ENCODE measurements at places on chromosomes 13 and 19.

GRCh38 chr13:114099191-114099590 lies 33.2 kb downstream of the RASA3 start:
- no peak for DNase-seq

DNA sequence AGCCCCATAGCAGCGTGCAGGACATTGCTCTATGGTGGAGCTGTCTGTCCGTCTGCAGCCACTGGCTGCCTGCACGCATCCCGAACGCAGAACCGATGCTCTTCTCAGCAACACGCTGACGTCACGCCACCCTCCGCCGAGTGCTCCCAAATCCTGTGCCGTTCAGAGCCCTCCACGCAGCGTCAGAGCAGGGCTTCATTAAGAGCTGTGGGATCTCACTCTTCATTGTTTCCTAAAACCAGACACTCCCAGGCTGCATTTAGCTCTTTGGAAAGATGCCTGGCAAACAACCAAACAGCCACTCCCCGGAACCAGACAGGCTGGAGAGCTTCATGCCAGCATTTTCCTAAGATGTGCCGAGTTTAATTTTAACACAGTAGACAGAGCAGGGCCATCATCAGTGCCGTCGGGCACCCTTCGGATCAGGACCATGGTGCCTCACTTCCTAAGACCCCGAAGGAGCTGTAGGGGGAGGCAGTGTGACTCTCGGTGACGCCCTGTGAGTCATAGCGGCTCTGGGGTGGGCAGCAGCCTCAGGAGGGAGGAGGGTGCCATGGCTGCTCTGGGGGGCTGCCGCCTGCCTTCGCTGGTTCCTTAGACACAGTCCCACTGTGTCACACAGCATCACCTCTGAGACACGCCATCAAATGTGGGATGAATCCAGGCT lies 131.5 kb upstream of the MCF2L start:
- DNase-seq, result no peak

GRCh38 chr13:105721016-105721415 lies 814.4 kb downstream of the EFNB2 start:
- DNase-seq, result no peak

GRCh38 chr13:113904411-113904810 lies 40.5 kb upstream of the GAS6 start:
- peak; percentile 23 for DNase-seq

- peak; percentile 87 for DNase-seq
Observed at GRCh38 chr19:29672933-29673336, 7.7 kb downstream of the PLEKHF1 start.

DNA sequence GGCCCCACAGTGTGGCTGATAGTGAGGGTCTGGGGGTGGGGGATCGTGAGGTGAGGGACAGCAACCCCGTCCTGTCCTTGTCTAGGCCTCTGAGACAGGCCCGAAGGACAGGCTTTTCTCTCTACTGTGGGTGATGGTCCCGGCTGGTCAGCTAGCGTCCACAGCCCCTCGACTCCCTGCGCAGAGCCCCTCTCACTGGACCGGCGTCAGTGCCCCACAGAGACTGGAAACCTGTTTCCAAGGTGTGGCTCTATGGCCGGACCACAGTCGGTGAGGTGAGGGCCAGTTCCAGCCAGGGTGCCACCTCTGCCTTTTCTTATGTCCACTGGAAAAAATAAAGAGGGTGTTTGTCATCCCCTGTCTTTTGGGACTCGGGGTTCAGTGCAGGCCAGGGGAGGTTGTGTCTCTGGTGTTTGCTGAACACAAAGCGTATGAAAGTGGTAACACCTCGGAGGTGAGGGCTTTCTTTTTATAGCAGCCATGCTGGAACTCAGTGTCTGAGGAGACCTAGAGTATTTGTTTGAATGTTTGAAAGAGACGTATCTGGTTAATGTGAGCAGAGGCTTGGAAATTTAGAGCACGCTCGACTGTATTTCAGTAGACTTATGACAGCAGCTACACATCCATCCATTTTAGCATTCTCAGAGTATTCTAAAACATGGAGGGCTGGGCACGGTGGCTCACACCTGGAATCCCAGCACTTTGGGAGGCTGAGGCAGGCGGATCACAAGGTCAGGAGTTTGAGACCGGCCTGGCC lies 22.8 kb downstream of the ATP11A start:
- DNase-seq, result no peak

GRCh38 chr13:102708991-102709390 lies 14.1 kb upstream of the METTL21C start:
- DNase-seq, result no peak

- no peak for DNase-seq
Observed at GRCh38 chr13:44765001-44765471, 188.9 kb upstream of the TSC22D1 start.

- DNase-seq, result no peak
Observed at GRCh38 chr19:5343848-5344247, 3.2 kb upstream of the PTPRS start.

DNA sequence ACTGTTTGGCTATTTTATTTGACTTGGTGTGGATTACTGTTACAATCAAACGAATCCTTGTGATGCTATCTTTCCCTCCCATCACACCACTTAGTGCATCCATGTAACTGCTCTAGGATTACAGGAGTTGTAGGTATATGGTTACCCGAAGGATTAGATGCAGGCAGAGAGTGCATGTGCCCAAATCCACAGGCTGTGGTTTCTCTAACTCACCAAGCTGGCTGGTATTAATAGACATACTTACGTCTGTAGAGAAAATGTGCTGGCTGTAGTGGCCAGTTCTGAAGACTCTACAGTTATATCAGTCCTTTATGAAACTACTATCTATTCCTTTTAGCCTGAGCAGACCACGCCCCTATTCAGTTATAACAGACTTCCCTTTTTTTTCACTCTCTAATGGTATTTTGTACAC lies 1.1 kb upstream of the HMGB1 start:
- DNase-seq, result no peak

GRCh38 chr19:33812388-33813330 lies 16.0 kb downstream of the KCTD15 start:
- DNase-seq, result no peak

GRCh38 chr19:55119053-55119452 lies 1.6 kb upstream of the PPP1R12C start:
- DNase-seq, result no peak

DNA sequence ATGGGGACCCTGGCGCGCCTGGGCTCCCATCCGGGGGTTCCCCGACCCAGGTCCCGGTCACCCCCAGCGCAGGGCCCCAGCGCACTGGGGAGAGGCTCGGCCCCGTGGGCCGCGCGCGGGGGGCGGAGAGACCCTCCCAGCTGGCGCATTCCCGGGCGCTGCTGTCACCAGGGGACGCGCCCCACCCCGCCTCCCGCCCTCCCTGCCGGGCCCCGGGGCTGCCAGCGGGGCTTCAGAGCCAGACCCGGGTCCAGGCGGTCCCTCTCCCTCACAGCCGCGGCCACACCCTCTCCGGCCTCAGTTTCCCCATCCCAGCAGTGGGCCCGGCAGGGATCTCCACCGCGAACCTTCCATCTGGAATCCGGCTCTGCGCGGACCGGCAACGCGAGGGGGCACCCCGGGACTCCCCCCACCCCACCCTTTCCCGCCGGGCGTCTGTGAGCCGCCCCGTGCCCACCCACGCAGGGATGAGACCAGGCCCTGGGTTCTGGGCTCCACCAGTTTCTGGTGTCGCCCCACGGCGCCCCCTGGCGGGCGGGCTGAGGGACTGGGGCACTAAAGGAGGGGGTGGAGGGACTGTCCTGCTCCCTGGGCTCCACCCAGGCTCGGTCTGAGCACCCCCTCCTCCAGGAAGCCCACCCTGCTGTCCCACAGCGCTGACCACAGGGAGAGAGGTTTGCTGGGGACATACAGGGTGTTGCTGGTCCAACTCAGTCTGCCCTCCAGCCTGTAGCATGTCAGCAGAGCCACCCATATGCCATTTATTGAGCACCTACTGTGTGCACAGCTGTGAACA lies 878 bp upstream of the ADAMTSL5 start:
- DNase-seq, result peak; percentile 75

DNA sequence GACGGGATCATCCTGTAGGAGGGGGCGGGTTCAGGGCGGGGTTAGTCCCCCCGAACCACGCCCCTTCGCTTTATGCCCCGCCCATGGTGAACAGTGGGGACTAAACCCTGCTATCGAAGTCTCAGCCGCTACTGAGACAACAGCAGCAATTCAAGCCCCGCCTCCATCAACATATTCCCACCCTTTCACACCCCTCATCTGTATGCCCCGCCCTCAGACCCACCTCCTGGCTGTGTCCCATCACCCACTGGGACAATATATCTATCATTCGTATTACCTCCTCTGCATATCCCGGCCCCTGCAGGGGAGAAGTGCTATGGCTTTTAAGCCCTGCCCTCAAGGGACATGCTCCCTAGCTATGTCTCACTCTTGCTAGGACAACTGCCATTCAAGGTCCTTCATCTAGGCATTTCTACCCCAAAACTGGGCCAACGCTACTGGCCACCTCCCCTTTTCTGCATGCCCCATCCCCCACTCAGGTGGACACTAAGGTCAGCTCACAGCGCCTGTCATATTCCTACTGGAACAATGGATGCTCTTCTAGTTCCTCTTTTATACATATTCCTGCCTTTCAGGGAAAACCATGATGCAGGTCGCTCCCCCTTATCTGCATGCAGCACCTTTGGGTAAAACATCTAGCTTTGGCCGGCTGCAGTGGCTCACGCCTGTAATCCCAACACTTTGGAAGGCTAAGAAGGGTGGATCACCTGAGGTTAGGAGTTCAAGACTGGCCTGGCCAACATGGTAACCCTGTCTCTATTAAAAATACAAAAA lies 11.9 kb downstream of the LRFN1 start:
- DNase-seq, result no peak

DNA sequence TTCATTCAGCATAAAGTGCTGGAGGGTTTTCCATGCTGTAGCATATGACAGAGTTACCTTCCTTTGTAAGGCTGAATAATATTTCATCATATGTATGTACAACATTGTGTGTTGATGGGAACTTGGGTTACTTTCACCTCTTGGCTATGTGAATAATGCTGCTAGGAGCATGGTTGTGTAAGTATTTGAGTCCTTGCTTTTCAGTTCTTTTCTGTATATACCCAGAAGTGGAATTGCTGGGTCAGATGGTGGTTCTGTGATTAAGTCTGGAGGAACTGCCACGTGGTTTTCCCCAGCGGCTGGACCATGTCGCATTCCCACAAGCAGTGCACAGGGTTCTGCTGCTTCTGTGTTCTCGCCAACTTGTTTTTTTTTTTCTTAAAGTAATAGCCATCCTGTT lies 101.2 kb upstream of the TEX29 start:
- DNase-seq, result no peak

GRCh38 chr13:98252931-98253470 lies 75.9 kb upstream of the RNF113B start:
- no peak for DNase-seq

DNA sequence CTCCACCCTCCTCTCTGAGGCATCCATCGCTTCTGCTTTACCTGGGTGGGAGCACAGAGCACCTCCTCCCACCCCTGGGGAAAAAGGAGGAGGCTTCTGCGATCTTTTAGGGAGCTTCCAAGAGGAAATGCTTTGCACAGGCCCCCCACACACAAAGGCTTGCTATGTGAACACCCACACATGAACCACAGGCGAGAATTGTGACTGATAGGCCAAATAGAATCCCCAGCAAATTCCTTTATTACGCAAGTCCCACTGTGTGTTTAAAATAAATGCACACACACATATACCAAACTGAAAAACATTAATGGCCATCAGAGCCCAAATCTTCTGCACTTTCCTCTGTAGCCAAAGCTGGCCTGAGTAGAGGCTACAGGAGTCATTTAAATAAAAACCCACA lies 50.6 kb downstream of the HSPH1 start:
- no peak for DNase-seq

GRCh38 chr13:34942732-34943435 lies 814 bp downstream of the NBEA start:
- no peak for DNase-seq

DNA sequence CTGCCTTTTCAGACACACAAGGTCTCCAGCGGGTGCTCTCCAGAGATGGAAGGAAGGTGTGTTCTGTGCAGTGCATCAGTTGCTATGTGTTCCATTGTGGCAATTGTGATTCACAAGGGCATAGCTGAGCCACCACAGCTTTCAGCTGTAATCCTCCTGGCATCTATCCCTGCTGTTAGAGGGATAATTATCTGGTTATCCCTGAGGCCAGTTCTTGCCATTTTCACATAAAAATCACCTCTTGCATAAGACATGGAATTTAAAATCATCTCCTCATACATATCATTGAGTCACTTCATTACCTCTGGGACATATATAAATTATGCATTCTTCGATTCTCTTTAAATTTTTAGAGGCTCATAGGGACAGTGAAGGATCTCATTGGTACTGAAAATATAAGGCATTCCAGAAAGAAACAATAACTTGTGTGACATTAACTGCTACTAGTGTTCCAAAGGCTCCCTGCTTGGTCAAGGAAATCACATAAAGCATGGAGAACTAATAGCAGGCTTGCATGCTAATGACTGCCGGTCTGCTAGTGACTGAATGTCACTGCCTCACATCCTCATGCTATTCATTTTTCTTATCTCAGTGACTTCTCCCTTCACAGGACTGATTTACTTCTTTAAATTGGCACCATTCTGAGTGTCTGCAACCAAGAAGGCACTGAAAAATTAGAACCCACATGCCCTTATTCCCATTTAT lies 214.0 kb downstream of the ENOX1 start:
- DNase-seq, result no peak

- no peak for DNase-seq
Observed at GRCh38 chr13:31110169-31110568, 51.5 kb downstream of the HSPH1 start.

DNA sequence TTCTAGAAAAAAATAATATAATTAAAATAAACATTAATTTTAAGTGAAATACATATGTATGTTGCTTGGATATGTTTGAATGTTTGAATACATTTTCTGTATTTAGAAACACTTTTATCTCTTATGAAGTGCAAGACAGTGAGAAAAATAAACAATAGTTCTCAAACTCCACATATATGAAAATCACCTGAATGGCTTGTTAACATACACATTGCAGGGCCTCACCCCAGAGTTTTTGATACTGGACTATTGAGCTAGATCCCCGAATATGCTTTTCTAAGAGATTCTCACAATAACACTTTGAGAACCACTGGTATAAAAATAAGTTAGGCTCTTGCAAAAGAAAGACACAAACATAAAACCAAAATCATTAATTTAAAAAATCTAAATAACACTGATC lies 1570.3 kb upstream of the PRR20A start:
- no peak for DNase-seq

DNA sequence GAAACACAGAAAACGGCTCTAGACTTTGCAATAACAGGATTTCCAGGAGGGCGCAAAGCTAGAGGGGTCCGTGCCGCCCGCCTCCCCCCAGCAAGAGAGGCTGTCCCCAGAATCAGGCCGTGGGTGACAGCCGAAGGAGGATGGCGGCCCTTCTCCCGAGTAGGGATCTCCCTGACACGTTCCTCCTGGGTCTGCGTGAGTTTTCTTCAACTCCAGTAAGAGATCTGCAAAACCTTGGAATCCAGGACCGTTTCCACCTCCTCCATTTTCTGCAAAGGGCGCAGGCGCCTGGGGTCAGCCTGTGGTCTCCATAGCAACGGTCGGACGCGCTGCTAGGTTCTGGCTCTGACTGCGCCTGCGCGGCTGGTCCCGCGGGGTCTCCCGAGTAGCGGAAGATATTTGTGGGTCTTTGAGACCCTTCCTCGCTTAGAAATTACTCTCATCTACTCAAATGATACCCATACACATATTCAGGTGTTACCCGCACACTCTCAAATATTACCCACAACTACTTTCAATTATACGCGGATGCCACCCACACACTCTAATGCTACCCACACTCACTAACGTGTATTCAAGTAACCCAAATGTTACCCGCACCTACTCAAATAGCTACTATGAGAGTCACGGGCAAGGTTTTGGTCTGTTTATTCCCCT lies 2.1 kb downstream of the PNMA8C start:
- peak; percentile 48 for DNase-seq

- DNase-seq, result peak; percentile 74
Observed at GRCh38 chr19:16143399-16144215, at the start of gene HSH2D. HSH2D (plus strand) TSS chr19:16143685; CDS start chr19:16148751, 5,066 bp downstream.

- DNase-seq, result no peak
Observed at GRCh38 chr13:107834717-107835116, 380.6 kb downstream of the LIG4 start.

Data from stimulated activated CD4-positive, alpha-beta T cell treated with anti-CD3 and anti-CD28 coated beads, Interleukin-2, amount 100 ng/mL, for 24 hours (primary cell).